CD4-positive, alpha-beta T cell treated with Interleukin-6 for 4 hours (primary cell): ENCODE measurements at places on chromosomes 5 and 9.

DNA sequence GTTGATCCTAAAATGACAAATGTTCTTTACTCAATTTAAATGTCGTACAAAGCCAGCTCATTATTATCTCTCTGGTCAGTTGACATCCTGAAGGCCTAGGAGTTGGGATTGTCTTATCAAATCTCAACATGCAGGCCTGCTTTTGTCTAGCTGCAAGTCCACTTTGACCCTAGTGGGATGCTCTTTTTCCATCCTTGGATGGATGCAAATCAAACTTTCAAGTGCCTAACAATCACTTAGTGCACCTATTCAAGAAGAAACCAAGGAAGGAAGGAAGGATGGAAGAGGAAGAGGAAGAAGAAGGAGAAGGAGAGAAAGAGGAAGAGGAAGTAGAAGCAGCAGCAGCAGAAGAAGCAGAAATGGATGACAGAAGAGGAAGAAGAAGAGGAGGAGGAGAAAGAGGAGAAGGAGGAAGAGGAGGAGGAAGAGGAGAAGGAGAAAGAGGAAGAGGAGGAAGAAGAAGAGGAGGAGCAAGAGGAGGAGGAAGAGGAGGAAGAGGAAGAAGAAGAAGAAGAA lies 109.6 kb downstream of the PIK3R1 start:
- DNase-seq, result no peak

- no peak for DNase-seq
Measured at GRCh38 chr5:31385774-31386537, 145.9 kb downstream of the DROSHA start.

GRCh38 chr9:13791816-13792215 lies 512.3 kb upstream of the MPDZ start:
- no peak for DNase-seq

DNA sequence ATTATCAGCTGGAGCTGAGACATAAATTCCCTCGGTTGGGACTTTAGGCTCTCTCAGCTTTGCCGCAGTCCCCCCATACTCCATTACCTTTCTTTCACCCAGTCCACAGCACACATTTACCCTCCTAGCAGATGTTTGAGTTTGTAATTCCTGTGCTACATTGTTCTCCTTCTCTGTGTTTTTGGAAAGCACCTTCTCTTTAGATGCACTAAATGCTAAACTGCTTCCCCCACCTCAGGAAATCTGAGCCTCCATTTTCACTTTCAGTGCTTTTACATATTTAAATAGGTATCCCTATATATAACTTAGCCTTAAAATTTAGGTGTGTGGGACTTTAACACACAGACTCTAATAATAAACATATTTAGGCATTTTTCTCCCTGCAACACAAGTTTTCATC lies 356.9 kb downstream of the NFIB start:
- DNase-seq, result no peak

- DNase-seq, result no peak
Measured at GRCh38 chr5:136016945-136017530, 11.8 kb upstream of the TGFBI start.

DNA sequence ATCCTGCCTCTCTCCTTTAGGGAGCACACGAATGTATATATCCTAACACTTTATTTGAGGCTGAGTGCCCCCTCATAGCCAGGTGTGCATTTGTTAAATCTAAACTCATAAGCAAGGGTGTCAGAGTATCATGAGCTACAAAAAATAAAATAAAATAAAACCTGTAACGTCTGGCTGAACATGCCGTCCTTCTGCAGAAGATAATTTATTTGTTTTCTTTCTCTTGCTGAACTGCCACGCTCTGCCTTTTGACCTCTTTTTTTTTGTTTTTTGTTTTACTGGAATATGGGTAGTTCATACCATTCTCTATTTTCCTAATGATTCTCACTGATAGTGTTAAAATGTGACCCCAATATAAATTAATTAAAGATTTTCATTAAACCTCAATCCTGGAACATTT lies 117.7 kb upstream of the MPDZ start:
- no peak for DNase-seq

- DNase-seq, result no peak
Measured at GRCh38 chr9:89025553-89025952, 34.3 kb downstream of the S1PR3 start.
